ENCODE measurements at places on chromosomes 5 and 9. TPM values are rescaled to one million over a fixed set of nuclear protein-coding genes. Genes with fewer than 3 reads are reported as not detected.

The MORN5 gene
- not detected for total RNA-seq

The TLE1 gene
- total RNA-seq: 28.3 TPM

The SGCD gene
- 7.0 TPM for total RNA-seq

The PRUNE2 gene
- total RNA-seq: 2.6 TPM

The PMPCA gene
- total RNA-seq: 41.2 TPM

The ELOVL7 gene
- total RNA-seq: not detected

The LECT2 gene
- not detected for total RNA-seq

The C7 gene
- 3.1 TPM for total RNA-seq

The TAF11L6 gene
- total RNA-seq: not detected

The ARL14EPL gene
- total RNA-seq: not detected

The PLAC8L1 gene
- not detected for total RNA-seq

The DOCK8 gene
- 0.24 TPM for total RNA-seq

The PPP3R2 gene
- total RNA-seq: not detected

The RNF44 gene
- 11.5 TPM for total RNA-seq

The IRX2 gene
- total RNA-seq: 0.64 TPM

The SCGB3A2 gene
- not detected for total RNA-seq

The PCDHB12 gene
- total RNA-seq: 0.08 TPM

The IFNA21 gene
- total RNA-seq: not detected

The CCDC192 gene
- total RNA-seq: not detected

The ACER2 gene
- 1.3 TPM for total RNA-seq

The FAM193B gene
- total RNA-seq: 77.8 TPM

The PTGS1 gene
- 61.8 TPM for total RNA-seq

The TCF7 gene
- total RNA-seq: 3.2 TPM

The ABO gene
- not detected for total RNA-seq

The PTPDC1 gene
- total RNA-seq: 6.3 TPM

The ASTN2 gene
- 4.2 TPM for total RNA-seq

The HSPB3 gene
- not detected for total RNA-seq

The DBH gene
- total RNA-seq: not detected

Data from epithelial cell of alveolus of lung (primary cell).